Urinary bladder (tissue), 4 donors: ENCODE measurements at places on chromosomes 12 and 14.

DNA sequence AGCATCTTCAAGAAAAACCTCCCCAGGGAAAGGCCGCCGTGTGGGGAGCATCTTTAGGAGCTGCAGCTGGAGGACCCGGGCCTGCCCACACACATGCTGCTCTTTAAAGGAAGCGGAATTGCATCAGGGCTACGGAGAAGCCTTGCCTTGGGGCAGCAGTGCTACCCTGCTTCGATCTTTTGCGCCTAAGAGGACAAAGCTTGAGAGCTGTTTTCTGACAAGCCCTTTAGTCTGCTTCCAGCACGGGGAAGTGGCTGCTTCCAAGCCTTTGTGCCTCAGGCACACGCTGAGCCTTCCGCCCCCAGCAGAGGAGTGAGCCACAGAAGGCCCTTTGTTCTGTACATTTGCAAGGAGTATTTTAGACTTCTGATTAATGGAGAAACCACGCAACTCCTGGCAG, 31.5 kb downstream of the COA8 start:
- no peak for DNase-seq

DNA sequence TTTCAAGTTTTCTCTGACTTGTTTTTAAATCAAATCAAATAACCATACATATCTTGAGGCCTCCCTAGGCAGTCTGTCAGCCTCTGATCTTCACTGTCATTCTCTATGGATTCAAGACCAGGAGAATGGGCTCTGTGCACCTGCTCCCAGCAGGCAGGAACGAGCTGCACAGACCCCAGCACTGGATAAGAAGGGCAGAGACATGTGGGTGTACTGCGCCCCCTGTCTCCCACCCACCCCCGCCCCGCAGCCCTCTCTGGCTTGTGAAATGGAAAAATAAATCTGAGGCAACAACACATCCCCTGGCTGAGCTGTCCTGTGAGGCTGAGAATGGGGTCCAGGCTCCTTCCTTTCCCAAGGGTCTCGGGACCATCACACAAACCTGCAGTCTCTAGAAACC, 26.3 kb downstream of the CLMN start:
- no peak for DNase-seq

DNA sequence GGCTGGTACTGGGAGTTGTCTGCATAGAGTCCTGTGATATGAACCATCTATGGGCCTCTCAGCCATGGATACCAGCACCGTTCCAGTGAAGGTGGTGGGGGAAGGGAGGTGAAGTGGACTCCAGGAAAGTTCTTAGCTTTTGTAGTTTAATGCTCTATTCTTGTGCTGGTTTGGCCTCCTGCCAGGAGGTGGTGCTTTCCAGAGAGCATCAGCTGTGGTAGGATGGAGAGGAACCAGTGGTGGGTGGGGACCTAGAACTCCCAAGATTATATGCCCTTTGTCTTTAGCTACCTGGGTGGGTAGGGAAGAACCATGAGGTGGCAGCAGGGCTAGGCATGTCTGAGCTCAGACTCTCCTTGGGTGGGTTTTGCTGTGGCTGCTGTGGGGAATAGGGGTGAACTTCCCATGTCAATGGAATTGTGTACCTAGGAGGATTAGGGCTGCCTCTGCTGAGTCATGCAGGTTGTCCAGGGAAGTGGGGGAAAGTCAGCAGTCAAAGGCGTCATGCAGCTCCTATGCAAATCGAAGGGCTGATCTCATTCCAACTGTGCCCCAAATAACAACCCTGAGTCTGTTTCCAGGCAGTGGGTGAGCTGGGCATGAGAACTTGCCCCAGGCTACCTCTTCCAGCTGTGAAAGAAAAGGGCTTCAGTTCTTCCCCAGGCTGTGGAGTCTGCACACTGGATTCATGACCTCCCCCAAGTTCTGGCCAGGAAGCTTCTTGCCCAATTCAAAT, 14.2 kb downstream of the GZMH start:
- no peak for DNase-seq

GRCh38 chr12:56521209-56521589, 421 bp upstream of the RBMS2 start:
- no peak for DNase-seq

GRCh38 chr14:24249230-24250021, 7.0 kb upstream of the TINF2 start:
- DNase-seq = no peak

GRCh38 chr12:121596526-121596925, 15.7 kb upstream of the KDM2B start:
- DNase-seq = no peak

GRCh38 chr14:81694419-81694818, 160.8 kb upstream of the SEL1L start:
- no peak for DNase-seq

GRCh38 chr14:63438065-63438757, 105.0 kb downstream of the PPP2R5E start:
- DNase-seq = peak; percentile 14

GRCh38 chr14:69153873-69154270, 953 bp upstream of the DCAF5 start:
- DNase-seq = peak; percentile 8

- DNase-seq = no peak
These were observed 217.1 kb downstream of the AKAP6 start for GRCh38 chr14:32546246-32546645.

- no peak for DNase-seq
These were observed 406.2 kb downstream of the NOVA1 start for GRCh38 chr14:26191671-26192070.

DNA sequence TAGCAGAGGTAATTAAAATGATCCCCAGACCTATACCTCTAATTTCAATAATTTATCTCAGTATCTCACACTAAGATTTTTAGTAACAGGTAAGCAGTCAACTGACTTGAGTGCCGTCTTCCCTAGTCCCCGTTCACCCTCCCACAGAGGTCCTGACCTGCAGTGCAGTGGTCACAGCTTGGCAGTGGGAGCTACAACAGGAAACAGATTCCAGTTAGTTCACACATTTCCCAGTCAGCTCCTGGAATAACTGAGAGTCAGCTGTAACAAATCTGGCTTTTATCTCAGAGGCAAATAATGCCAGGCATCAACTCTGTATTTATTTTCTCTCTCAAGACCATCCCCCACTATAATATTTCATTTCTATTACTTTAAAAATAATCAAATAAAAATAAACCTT, 308.2 kb downstream of the ATP23 start:
- no peak for DNase-seq

- no peak for DNase-seq
These were observed 30.6 kb upstream of the LMO3 start for GRCh38 chr12:16636435-16637055.

- DNase-seq = no peak
These were observed at the start of gene GRIN2B for GRCh38 chr12:13981296-13981962. Gene GRIN2B (minus strand): TSS chr12:13981602. CDS start chr12:13866208, 115,394 bp downstream.

DNA sequence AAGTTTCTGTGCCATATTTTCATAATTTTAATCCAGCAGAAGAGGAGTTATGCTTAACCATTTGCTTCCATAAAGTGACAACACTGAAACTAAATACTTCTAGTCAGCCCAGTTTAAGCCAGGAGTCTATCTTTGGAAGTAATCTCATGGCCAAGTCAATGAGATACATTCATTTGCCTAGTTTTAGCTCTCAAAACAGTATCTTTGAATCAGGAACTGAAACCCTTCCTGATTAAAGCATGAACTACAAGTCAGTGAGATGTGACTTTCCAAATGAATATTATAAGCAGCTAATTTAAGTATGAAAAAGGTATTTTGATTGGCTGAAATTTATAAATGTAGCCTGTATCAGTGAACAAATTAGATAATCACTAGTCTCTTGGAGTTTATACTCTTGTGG, 491.5 kb downstream of the SLC6A15 start:
- no peak for DNase-seq

- DNase-seq = peak; percentile 81
These were observed 446 bp upstream of the SPATS2 start for GRCh38 chr12:49366652-49367380.

- DNase-seq = no peak
These were observed 292.3 kb downstream of the ERC1 start for GRCh38 chr12:1283316-1283715.

- no peak for DNase-seq
These were observed 458.1 kb downstream of the PCNX1 start for GRCh38 chr14:71365361-71365760.

- DNase-seq = no peak
These were observed 10.4 kb upstream of the TMEM263 start for GRCh38 chr12:106945261-106945851.

GRCh38 chr14:85590784-85591183, 60.8 kb downstream of the FLRT2 start:
- DNase-seq = no peak

DNA sequence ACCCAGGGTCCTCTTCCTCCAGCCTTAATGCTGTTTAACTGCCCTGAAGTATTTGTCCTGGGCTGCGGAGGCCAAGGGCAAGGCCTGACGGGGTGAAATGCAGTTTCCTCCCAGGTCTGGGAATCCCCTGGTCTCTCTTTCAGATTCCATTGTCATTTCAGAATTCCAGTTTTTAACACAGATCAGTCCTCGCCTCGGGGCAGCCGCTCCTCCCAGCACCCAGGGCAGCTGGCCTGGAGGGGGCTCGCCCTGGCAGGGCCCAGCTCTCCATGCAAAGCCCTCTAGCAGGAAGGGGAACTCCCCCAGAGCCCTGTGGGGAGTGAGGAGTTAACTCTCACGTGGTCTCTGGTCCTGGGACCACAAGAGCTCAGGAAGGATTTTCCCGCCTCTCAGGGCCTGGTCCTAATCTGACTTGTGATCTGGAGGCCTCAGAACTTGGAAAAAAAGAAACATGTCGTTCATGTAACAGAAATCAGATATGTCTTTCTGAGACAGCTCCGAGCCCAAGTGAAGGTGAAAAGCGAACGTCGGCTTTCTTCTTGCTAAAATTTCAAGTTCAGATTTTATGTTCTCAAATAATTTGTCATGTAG, 265.6 kb upstream of the SFSWAP start:
- DNase-seq = no peak

- DNase-seq = no peak
These were observed 17.0 kb downstream of the WDR89 start for GRCh38 chr14:63624701-63625100.

DNA sequence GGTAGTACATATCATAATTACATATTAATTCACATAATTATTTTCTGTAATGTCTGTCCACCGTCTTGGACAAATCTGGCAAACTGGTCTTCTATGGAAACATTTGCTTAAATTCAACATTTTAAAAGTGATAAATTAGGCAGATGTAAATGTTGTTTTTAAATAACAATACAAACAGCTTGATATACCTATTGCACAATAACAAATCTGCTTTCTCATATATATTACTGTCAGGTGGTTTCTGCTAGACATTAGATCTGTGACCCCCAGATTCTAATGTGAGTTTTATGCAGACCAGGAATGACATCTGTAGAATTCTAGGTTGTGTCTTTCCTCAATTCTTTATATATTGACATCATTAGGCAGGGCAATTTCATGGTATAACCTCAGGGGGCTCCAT, 173.3 kb downstream of the CCDC59 start:
- DNase-seq = no peak

DNA sequence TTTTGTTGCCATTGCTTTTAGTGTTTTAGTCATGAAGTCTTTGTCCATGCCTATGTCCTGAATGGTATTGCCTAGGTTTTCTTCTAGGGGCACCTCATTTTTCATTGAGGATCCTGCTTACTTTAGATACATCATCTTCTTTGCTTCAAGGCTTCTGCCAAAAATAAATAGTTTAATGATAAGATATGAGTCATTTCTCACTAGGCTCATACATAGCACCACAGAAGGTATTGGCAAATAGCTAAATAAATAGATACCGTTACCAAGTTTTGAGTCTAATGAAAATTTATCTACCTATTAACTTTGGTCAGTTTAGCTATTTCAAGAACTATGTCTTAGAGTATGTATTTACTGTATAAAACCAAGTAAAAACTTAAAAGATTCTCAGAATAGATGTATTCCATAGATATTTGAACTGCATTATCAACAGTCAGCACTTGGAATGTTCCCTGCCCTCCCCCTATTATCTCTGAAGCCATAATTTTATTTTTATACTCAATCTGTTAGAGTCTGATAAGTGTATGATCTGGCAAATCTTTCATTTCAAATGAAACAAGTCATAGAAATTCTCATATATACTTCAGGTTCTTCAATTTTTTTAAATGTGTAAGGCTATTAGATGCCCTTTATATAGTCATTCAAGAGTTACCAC, 310.2 kb downstream of the CCDC91 start:
- no peak for DNase-seq

GRCh38 chr12:75589801-75590200, 78.4 kb upstream of the KRR1 start:
- no peak for DNase-seq

DNA sequence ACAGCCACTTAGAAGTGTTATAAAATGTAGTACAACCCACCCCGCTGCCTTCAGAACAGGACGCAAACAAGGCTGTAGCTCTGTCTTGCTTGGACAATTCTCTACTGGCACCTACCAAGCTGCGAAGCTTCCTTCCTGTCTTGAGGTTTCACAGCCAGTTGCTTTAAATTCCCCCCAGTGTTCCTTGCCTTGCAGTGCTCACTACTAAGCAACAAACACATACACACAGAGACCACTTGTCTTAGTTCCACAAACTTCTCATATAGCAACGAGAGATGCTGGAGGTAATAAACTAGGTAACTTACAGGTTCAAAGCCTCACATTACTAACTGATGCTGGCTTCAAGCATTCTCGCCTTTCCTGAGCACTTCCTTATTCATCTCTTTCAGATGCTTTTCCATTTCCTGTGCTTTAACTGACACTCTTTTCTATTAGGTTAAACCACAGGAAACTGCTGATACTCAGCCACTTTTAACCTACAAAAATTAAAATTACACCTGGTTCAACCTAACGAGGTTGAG, 91.5 kb upstream of the PTGDR start:
- no peak for DNase-seq

- DNase-seq = no peak
These were observed 303.7 kb upstream of the USP15 start for GRCh38 chr12:61956545-61956944.

- DNase-seq = peak; percentile 42
These were observed 67.4 kb downstream of the ACTN1 start for GRCh38 chr14:68911594-68912227.

- no peak for DNase-seq
These were observed 2.9 kb downstream of the NEK9 start for GRCh38 chr14:75123991-75124390.

DNA sequence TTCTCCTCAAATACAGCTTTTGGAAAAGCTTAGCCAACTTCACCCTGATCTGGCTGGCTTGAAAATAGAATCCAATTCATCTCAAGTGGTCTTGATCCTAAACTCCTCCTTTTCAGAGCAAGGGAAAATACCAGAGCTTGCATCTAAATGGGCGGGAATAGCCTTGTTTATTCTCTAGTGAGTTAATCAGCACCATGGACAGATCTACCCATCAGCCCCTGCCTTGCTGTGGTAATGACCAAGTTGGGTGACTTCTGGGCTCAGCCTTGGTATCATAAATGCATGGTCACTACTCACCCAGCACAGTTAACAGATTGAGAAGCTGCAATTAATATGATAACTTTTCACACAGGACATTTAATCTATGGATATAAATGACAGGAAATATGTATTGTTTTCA, 196.6 kb downstream of the GLT1D1 start:
- DNase-seq = no peak

- DNase-seq = no peak
These were observed 7.0 kb downstream of the CDK2AP1 start for GRCh38 chr12:123264642-123265041.
